ENCODE measurements at places on chromosomes 2 and 18. TPM values are rescaled to one million over a fixed set of nuclear protein-coding genes. Genes with fewer than 3 reads are reported as not detected.
A peak's percentile ranks its signal among the peaks of the same experiment; 100 is the strongest.

The PDK1 gene
- 58.3 TPM for total RNA-seq

The AQP12A gene
- not detected for total RNA-seq

GRCh38 chr2:133166031-133166430 is 402.2 kb downstream of the NCKAP5 start:
- DNase-seq, result no peak

- no peak for DNase-seq
Observed at GRCh38 chr2:126342457-126342856, 313.5 kb upstream of the GYPC start.

GRCh38 chr2:134231965-134232340 is 21.9 kb upstream of the MGAT5 start:
- no peak for DNase-seq

DNA sequence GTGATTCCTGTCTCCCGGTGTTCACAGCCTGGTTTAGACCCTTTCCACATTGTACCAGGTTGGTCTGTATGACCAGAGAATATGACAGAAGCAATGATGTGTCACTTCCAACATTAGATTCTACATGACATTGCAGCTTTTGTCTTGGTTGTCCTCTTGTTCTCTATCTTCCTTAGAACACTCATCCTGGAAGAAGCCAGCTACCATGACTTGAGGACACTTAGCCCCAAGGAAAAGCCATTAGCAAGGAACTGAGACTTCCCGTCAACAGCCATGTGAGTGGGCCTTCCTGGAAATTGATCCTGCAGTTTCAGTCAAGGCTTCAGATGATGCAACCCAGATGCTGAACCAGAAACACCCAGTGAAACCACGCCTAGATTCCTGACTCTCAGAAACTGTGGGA is 143.3 kb downstream of the MREG start:
- DNase-seq, result no peak

- peak; percentile 78 for DNase-seq
Observed at GRCh38 chr18:58998401-58999203, 133.9 kb downstream of the ZNF532 start.

GRCh38 chr18:79502782-79503181 is 107.1 kb downstream of the NFATC1 start:
- DNase-seq, result no peak

DNA sequence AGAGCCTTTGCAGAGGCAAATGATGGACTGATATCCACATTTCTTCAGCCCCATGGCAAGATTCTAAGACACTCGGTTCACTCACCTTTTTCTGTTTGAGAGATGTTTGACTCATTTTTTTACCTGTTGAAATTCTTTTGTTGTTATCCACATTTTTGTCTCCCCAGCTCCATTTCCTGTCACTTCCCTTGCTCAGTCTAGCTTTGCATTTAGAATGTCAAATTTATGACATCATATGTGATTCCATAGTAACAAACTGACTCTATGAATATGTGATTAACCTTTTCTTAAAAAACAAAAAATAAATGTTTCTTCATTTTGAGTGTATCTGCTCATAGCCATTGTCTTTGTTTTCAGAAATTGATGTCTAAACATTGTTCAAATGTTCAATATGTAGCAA is at the start of gene NT5C1B:
Gene NT5C1B, minus strand, starts transcription at position 216 of the 400 bp plus-strand sequence. Its CDS starts 101 bp downstream, at position 115.
- no peak for DNase-seq

- DNase-seq, result no peak
Observed at GRCh38 chr18:57081899-57082298, 65.0 kb upstream of the BOD1L2 start.
